ENCODE measurements at places on chromosomes 4 and X.

DNA sequence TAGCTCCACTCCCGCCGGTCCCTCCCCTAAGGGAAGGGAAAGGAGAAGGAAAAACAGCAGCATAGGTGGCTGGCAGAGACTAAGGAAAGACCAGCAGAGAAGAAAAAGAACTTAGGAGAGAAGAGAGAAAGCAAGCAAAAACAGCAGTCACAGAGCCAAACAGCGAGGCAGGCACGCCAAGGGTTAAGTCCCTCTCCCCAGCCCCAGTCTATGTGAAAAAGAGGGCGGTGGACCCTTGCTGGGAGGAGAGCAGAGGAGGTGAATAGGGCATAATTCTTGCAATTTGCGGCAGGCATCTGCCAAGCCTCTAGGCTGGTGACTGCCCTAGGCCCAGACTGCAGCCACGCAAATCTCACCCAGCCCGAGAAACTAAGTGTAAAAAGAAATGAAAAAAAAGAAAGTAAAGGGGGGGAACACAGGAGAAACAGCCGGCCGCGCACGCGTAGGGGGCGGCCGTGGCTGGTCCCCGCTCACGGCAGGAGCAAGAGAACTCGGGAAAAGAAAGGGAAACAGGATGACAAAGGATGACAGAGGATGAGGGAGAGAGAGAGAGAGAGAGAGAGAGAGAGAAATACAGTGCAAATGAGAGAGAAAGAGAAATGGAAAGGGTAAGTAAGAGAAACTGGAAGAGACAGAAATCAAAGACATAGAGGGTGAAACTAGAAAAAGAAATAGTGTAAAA, 48.6 kb downstream of the MAGEA9 start:
- peak; percentile 33 for DNase-seq

DNA sequence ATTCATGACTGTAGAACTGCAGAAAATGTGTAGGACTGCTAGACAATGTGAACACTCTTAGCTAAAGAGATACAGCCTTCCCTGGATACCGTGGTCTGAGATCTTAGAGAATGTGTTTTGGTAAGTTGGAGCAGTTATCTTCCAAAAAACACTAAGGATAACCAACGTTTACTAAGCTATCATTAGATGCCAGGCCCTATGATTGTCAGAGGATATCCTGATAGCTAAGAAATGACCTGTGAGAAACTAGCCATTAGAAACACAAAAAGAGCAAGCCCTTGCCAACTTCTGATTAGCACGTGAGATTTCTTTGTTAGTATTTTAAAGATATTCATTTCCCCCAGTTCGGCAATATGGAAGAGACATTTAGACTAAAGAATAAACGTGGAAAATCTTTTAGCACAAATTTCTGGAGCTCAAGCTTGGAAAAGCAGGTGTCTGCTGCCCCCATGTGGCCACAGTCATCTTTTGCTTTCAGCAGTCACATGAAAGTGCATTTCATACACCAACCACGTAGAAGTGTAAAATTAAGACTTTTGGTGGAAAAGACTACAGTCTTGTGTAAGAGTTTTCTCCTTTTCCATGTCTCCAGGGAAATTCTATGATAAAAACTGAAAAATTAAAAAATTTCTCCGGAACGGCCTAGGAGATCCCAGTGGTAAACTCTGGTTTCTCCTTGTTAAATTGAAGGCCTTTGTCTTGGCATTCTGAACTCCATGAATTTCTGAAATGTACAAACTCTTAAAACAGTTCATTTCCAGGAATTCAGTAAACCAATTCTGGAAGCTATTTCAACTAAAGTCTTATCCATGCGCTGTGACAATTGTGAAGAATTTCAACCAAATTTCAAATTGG, 136.4 kb downstream of the ZNF674 start:
- DNase-seq = peak; percentile 44

- no peak for DNase-seq
Observed at GRCh38 chrX:8191022-8191421, 20.0 kb upstream of the VCX2 start.

GRCh38 chr4:89125901-89126782, 14.8 kb downstream of the TIGD2 start:
- no peak for DNase-seq

GRCh38 chr4:53618321-53618720, 27.0 kb upstream of the LNX1 start:
- no peak for DNase-seq

- peak; percentile 8 for DNase-seq
Observed at GRCh38 chrX:93874554-93874953, 200.5 kb downstream of the FAM133A start.

GRCh38 chr4:108054025-108054638, 64.4 kb downstream of the HADH start:
- no peak for DNase-seq

GRCh38 chr4:40357738-40358137, 22.6 kb downstream of the CHRNA9 start:
- no peak for DNase-seq

DNA sequence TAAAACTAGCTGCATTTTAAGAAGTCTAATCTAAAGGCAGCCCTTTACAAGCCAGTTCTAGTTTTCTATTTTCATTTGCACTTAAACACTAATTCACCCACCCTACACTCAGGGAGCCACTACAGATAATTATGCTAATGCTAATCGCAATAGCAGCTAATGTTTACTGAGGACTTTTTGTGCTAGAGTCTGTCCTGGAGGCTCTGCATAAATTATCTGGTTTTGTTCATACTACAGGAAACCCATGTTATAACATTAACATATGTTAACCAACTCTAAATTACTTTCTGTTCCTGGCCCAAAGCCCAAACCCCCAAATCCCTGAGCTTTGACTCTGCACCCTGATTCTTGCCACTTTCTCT, 480 bp upstream of the RADX start:
- DNase-seq = no peak

DNA sequence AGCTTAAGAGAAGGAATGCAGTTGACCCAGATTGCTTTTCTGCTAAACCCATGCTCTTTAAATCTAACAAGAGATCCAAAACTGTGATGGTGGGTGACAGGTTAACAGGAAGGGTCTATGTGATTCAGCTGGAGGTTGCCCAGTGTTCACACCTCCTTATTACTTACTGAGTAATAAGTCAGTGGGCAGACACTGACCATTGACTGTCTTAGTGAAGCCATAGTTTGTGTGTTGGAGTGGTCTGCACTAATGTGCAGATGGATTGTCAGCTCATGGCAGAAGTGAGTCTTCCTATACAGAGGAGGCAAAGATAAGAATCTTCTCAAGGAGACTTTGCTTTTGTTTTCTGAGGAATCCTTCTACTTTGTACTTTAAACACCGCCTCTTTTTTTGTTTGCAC, 15.2 kb upstream of the RUFY3 start:
- no peak for DNase-seq

GRCh38 chrX:44503560-44503959, 39.1 kb downstream of the FUNDC1 start:
- no peak for DNase-seq

- DNase-seq = no peak
Observed at GRCh38 chr4:82765134-82765533, 33.5 kb downstream of the SCD5 start.

- DNase-seq = no peak
Observed at GRCh38 chr4:41409594-41409895, 128.4 kb upstream of the LIMCH1 start.

DNA sequence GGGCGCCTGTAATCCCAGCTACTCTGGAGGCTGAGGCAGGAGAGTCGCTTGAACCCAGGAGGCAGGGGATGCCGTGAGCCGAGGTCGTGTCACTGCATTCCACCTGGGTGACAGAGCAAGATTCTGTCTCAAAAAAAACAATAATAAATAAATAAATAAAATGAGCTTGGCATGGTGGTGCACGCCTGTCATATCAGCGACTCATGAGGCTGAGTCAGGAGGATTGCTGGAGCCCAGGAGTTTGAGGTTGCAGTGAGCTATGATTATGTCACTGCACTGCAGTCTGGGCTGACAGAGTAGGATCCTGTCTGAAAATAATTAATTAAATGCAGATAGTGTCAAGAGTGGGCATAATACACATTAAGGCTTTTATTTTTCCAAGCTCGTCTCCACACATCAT, 77.5 kb downstream of the DHRSX start:
- no peak for DNase-seq

- no peak for DNase-seq
Observed at GRCh38 chrX:68947882-68948605, 119.2 kb downstream of the EFNB1 start.

DNA sequence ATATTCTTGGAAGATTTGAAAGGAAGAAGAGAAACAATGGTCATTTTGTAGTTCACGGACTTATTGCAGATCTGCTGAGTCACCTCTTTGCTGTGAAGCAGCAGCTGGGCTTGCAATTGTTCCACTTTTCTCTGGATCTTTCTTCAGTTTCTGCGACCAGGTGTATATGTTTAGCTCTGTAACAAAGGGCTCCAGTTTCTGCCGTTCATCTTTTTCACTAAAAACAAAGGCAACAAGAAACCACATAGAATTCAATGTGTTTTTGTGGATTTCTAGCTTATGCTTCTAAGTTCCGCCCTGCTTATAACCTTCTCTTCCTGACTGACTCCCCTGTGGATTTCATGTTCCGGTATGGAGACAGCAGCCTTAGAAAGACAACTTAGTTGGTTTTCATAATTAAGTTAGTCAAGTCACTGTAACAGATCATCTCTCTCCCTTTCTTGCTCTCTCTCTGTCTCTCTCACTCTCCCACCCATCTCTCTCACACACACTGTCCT, 121.6 kb upstream of the EPHA5 start:
- no peak for DNase-seq

- no peak for DNase-seq
Observed at GRCh38 chr4:184896868-184897715, 71.3 kb upstream of the ACSL1 start.

DNA sequence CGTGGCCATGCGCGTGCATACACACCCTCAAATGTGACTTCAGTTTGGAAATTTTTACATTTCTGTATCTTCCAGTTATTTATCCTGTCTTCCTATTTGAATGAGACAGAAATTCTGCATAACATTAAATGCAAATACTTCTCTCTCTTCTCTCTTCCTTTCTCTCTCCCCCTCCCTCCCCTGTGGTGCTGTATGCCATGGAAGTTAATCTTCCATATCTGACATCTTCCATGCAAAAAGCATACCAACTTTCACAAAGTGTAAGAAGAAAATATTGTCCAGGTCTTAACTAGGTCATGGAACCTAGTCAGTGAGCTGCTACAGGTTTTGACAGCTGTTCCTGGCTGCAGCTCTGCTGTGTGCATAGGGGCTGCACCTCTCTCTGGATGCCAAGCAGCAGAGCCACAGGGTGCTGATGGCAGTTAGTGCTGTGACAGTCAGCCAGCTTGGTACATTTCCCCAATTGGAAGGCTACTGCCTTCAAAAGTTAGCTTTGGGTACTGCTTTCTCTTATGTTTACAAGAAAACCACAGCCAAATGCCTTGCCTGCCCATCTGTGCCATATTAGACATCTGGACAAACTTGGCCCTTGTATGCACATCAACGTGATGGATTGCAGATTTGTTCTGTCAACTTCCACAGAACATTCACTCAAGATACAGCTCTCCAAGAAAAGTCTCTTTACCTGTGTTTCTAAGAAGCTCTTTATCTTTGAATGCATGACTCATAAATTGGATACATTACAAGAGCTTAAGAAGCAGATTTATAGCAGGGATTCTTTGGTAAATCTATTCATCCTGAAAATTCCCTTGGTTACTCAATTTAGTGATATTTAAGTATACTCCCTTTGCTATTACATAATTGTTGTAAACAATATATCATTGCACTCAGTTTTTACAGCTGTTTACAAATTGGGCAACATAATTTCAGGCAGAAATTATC, 623.8 kb downstream of the EPHA5 start:
- DNase-seq = no peak

- DNase-seq = no peak
Observed at GRCh38 chr4:94574616-94575015, 122.9 kb downstream of the PDLIM5 start.

GRCh38 chr4:36310793-36311192, 29.4 kb downstream of the DTHD1 start:
- DNase-seq = no peak

GRCh38 chr4:100165809-100166208, 24.5 kb downstream of the DDIT4L start:
- DNase-seq = no peak

DNA sequence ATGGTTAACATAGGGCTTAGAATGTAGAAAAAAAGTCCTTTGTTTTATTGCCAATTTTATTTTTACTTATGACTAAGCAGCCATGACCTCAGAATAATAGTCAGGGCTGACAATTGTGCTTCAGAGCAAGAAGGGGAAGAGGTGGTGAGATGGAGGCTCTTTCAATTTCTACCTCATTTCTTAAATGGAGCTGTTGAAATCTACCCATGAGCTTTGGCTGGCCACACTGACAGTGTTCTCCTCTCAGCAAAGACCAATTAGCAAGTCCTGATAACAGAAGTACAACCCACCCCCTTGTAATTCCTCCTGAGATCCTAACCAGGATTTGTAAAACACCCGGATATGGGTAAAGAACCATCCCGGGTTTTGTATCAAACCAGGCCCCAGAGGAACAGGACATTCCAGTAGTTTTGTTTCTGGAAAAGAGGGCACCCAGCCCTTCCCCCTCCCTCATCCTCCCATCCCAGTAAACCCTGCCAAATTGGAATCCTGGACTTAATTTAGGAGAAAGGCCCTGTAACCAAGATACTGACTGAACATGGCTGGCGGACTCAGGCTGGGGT, at the start of gene HEPH:
Gene HEPH, plus strand, starts transcription at position 399 of the 563 bp plus-strand sequence. CDS start 6,324 bp downstream, outside the sequence.
- DNase-seq = peak; percentile 49

DNA sequence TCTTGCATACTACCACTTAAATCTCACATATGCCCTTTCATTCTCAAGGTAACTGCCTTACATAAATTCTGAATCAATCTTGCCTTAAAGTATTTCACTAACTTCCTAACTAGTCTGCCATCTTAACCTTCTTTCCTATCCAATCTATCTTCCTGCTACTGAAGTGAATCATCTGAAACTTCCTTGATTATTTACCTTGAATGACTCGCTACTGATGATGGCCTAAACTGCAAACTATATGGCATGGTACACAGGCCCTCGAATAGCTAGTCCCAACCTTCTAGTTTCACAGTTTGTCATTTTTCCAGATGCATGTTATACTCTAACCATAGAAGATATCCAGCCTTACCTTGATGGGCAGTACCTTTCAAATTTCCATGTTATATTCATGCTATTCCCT, 19.9 kb downstream of the PHKA1 start:
- no peak for DNase-seq

GRCh38 chr4:106384878-106385277, 16.3 kb upstream of the GIMD1 start:
- DNase-seq = no peak

DNA sequence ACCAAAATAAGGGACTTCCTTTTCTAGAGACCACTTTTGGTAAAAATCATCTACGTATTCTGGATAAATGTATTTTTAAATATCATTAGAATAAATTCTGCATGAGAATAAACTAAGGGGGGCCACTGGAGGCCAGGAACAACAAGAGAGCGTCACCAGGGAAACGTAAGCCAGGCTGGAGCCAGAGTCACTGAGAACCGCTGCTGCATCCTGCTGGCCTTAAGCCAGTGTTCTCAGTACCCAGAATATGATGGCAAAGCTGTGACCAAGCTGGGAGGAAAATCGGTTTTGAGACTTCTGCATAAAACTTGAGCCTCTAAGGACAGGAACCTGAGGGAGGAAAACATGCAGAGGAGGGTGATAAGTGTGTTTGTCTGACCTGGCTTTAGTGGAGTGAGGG, 63.0 kb upstream of the FAM9A start:
- DNase-seq = no peak

- no peak for DNase-seq
Observed at GRCh38 chr4:17812801-17813200, 2.0 kb downstream of the NCAPG start.

Measured in GM03348 (cell line).